ENCODE measurements at places on chromosomes 16 and 17. TPM values are rescaled to one million over a fixed set of nuclear protein-coding genes. Genes with fewer than 3 reads are reported as not detected.

DNA sequence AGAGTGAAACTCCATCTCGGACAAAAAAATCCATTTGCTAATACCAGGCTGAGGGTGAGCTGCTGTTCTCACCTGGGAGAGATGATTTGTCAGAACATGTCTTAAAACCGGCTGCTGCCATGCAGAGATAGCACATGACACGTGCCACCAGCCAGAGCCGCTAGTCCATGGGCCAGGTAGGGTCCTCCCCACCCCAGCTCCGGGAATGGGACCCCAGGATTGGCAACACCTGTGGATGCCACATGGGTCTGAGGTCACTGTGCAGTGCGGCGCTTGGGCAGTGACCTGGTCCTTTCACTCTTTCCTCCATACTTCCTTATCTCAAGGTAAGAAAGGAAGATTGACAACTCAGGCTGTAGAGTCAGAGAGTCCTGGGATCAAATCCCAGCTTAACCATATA, 393.3 kb upstream of the TNRC6C start:
- H3K4me3 ChIP-seq = no peak overlapping the region
- DNase-seq = no peak
- H3K36me3 ChIP-seq = no peaks in the 10 kb centered on the region
- H3K4me1 ChIP-seq = no peaks in the 10 kb centered on the region
- peaks cover 57% of the 10 kb centered on the region for H3K27me3 ChIP-seq

Gene NOXO1
- total RNA-seq = 2.4 TPM

Gene CD19
- total RNA-seq = not detected

Gene OTOA
- not detected for total RNA-seq
